ENCODE measurements at places on chromosomes 12 and 14. TPM values are rescaled to one million over a fixed set of nuclear protein-coding genes. Genes with fewer than 3 reads are reported as not detected.
A peak's percentile ranks its signal among the peaks of the same experiment; 100 is the strongest.

GRCh38 chr14:58479975-58480374 lies 52.5 kb downstream of the KIAA0586 start:
- H3K27ac ChIP-seq, result no peak overlapping the region
- no peak for DNase-seq
- H3K4me3 ChIP-seq, result no peak overlapping the region
- peaks cover 50% of the 10 kb centered on the region for H3K36me3 ChIP-seq
- H3K27me3 ChIP-seq, result no peaks in the 10 kb centered on the region

DNA sequence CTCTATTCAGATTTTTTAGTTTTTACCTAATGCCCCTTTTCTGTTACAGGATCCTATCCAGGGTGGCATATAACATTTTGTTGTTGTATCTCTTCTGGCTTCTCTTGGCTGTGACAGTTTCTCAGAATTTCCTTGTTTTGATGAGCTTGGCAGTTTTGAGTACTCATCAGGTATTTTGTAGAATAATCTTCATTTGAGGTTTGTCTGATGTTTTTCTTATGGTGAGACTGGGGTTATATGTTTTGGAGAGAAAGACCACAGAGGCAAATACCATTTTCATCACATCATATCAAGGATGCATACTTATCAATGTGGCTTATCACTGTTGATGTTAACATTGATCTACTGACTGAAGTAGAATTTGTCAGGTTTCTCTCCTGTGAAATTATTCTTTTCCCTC lies 14.0 kb upstream of the LYZ start:
- H3K27me3 ChIP-seq, result no peaks in the 10 kb centered on the region
- no peaks in the 10 kb centered on the region for H3K36me3 ChIP-seq
- no peak overlapping the region for H3K27ac ChIP-seq
- no peak overlapping the region for H3K4me3 ChIP-seq
- DNase-seq, result no peak
- H3K4me1 ChIP-seq, result no peaks in the 10 kb centered on the region

DNA sequence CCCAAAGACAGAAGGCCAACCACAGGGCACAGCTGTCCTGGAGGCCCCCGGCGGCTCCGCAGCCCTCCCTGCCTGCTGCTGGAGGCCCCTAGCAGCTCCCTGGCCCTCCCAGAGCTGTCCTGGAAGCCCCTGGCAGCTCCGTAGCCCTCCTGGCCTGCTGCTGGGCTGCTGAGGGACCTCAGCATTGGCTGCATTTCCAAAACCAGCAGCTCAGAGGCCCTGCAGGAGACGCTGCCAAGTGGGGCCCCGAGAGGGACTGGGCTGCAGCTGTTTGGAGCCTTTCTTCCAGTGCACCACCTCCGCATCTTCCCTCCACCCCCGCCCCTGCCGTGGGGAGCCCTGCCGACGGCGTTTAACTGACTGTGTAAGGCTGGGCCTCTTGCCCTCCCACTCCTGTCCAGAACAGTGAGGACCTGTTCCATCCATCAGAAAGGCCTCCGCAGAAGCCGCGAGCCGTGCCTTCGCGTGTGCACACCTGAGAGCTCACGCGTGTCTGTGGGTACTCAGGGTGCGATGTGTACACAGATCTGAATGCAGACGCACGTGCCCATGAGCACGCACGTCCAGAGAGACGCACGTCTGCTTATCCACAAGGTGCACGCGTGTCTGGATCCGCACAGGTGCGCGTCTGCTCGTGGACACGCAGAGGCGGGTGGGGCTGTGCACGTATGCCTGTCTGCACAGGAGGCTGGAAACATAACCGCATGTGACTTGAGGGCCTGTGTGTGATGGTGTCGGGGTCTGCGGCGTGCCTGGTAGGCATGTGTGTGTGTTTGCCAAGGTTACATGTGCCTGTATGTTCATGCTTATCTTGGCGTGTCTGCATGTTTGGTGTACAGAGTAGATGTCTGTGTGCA lies 57.0 kb upstream of the FBRSL1 start:
- no peak overlapping the region for H3K27ac ChIP-seq
- no peak overlapping the region for H3K4me3 ChIP-seq
- peak; percentile 71 for DNase-seq

GRCh38 chr14:79871136-79871535 lies 340.2 kb downstream of the DIO2 start:
- H3K27me3 ChIP-seq, result no peaks in the 10 kb centered on the region
- no peaks in the 10 kb centered on the region for H3K4me1 ChIP-seq
- H3K36me3 ChIP-seq, result no peaks in the 10 kb centered on the region
- DNase-seq, result no peak
- H3K27ac ChIP-seq, result no peak overlapping the region

DNA sequence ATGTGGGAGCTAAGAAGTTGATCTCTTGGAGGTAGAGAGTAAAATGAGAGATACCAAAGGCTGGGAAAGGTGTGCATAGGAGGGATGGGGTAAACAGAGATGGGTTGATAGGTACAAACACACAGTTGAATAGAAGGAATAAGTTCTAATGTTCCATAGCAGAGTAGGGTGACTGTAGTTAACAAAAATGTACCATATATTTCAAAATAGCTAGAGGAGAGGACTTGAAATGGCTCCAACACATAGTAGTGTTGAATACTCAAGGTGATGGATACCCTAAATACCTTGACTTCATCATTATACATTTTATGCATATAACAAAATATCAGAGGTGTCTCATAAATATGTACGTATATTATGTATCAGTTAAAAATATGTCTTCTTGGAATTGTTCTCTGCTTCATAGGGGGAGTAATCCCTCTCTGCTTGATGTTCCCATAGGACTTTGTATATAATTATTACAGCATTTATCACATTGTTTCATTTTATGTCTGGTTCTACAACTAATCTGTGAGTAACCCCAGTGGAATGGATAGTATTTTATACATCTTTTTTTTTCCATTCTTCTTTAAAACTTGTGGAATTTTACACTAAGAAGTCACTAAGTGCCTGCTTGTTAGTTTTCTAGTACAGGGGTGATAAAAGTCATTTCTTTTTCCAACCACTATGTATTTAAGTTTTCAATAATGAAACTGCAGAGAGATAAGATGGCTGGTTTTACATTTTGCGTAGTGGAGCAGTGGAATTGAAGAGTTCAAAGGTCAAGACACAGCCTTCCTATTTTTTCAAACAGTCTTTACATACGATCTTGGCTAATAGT lies 1940.0 kb upstream of the SEL1L start:
- DNase-seq, result no peak
- no peak overlapping the region for H3K4me3 ChIP-seq
- H3K4me1 ChIP-seq, result no peaks in the 10 kb centered on the region
- no peaks in the 10 kb centered on the region for H3K27me3 ChIP-seq

DNA sequence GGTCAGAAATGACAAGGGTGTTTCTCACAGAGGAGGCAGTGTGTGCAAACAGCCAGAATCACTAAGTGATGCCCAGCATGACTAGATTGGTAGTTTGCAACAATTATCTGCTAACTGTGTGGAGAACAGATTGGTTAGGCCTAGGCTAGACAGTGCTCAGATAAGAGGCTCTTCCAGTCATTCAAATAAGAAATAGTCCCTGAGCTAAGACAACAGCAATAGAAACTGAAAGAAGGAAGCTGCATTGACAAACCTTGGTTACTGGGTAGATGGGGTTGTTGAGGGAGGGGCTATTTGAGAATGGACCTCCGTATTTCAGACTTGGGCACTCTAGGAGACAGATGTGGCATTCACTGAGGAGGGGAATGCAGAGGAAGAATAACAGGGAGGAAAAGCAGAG lies 255.0 kb upstream of the NPAS3 start:
- no peak overlapping the region for H3K27ac ChIP-seq
- H3K36me3 ChIP-seq, result no peaks in the 10 kb centered on the region
- H3K27me3 ChIP-seq, result no peaks in the 10 kb centered on the region
- H3K4me1 ChIP-seq, result no peaks in the 10 kb centered on the region
- H3K4me3 ChIP-seq, result no peak overlapping the region

DNA sequence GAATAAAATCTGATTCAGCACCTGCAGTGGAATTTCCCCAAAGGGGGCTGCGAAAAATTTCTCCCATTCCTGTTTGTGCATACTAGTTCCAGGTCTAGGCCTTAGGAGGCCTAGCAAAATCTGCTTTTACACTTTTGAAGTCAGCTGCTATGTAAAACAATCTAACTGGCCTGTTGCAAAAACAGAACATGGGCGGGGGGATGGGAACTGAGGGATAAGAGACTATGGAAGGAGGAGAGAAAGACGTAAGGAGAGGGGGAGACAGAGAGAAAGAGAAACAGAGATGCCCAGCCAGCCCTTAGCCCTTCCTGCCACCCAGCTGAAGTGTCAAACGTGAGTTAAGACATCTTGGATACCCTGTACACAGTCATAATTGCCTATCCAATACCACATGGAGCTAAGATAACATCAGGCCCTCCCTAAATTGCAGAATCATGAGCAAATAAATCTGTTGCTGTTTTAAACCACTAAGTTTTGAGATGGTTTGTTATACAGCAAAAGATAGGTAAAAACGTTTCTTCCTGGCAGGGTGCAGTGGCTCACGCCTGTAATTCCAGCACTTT lies 45.6 kb downstream of the SPTLC2 start:
- H3K4me3 ChIP-seq, result no peak overlapping the region
- H3K27ac ChIP-seq, result no peak overlapping the region
- H3K36me3 ChIP-seq, result peaks cover 55% of the 10 kb centered on the region
- H3K4me1 ChIP-seq, result peaks cover 11% of the 10 kb centered on the region

DNA sequence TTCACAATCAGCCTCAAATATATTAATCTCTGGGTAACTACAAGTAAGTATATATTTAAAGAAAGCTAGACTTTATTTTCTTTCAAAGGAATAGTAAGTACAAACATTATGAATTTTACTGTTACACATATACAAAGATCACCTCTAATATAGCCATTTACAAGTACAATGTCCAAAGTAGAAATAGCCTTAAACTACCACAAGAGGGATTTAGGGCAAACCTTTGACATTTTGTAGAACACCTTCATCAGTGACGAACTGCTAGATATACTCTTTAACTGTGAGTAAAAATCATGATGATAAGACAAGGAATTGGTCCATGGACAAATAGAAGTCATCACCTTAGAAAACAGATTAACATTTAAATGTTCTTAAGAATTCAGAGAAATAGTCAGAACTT lies 69.8 kb downstream of the CNTN1 start:
- no peaks in the 10 kb centered on the region for H3K4me1 ChIP-seq
- no peak overlapping the region for H3K4me3 ChIP-seq
- H3K27ac ChIP-seq, result no peak overlapping the region
- DNase-seq, result no peak
- H3K36me3 ChIP-seq, result no peaks in the 10 kb centered on the region

- H3K36me3 ChIP-seq, result no peaks in the 10 kb centered on the region
- no peak for DNase-seq
- no peak overlapping the region for H3K4me3 ChIP-seq
Observed at GRCh38 chr14:34256223-34256622, 205.8 kb downstream of the SPTSSA start.

DNA sequence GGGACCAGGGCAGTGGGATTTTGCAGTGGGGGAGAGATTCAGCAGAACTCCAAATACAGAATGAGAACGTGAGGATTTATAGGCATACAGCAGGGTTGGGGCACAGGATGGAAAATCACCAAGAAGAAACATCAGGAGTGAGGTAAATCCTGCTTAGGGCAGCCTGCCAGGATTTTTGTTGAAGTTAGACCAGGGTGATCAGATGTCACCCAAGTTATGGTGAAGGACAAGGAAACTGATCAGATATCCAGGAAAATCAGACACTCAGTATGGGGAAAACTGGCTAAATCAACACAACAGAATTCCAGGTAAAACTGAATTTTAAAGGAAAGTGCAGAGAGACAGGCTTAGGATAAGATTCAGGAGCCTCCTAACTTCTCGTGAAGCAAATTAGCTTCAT lies 682.4 kb downstream of the TMEM121 start:
- H3K4me3 ChIP-seq, result no peak overlapping the region
- no peak for DNase-seq
- H3K4me1 ChIP-seq, result no peaks in the 10 kb centered on the region
- H3K27me3 ChIP-seq, result no peaks in the 10 kb centered on the region
- no peak overlapping the region for H3K27ac ChIP-seq
- H3K36me3 ChIP-seq, result no peaks in the 10 kb centered on the region

GRCh38 chr12:27754795-27755194 lies 25.2 kb upstream of the KLHL42 start:
- no peaks in the 10 kb centered on the region for H3K4me1 ChIP-seq
- no peak overlapping the region for H3K4me3 ChIP-seq
- no peak for DNase-seq
- H3K27ac ChIP-seq, result no peak overlapping the region
- no peaks in the 10 kb centered on the region for H3K27me3 ChIP-seq

DNA sequence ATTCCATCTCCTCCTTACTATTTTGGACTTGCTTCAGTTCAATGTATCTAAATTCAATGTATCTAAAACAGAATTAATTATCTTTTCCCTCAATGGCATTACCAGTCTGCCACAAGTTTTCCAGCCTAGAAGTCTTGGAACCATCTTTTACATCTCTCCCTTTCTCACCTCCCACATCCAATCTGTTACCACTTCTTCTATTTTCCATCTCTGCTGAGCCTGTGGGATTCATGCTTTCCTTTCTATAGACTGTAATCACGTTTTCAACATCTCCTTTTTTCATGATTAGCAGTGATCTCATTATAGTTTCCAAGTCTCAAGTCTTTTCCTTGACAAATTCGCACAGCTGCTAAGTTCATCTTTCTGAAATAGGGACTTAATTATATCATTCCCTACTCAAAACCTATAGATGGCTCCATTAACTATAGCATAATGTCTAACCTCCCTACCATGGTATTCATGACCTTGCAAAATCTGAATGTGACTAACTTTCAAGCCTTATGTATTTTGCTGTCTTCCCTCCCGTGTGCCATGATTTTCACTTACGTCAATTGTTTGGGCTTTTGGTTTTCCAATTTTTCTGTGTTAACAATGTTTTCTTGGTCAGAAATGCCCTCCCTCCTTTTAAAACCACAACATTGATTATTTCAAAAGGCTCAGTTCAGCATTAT lies 20.5 kb upstream of the PTPRB start:
- H3K27ac ChIP-seq, result no peak overlapping the region
- DNase-seq, result no peak

- H3K4me3 ChIP-seq, result peak overlapping the region; percentile 80
- peak; percentile 39 for DNase-seq
- H3K36me3 ChIP-seq, result no peaks in the 10 kb centered on the region
- H3K27ac ChIP-seq, result peak overlapping the region; percentile 85
- H3K27me3 ChIP-seq, result no peaks in the 10 kb centered on the region
- H3K4me1 ChIP-seq, result peaks cover 44% of the 10 kb centered on the region
Observed at GRCh38 chr14:105019861-105020814, 745 bp downstream of the CDCA4 start.

DNA sequence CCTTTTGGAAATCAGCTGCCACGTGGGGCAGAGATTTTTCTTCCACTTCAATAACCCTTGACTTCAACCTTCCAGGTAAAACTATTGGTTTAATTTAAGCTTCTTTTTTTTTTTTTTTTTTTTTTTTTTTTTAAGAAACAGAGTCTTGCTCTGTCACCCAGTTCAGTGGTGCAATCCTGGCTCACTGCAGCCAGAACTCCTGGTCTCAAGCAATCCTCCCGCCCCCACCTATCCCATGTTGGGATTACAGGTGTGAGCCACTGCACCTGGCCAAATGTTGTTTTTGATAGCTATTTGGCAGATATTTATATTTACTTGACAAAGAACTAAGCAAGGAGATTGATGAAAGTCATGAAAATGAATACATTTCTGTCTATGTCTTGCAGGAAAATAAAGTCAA lies 65.1 kb downstream of the SINHCAF start:
- no peak overlapping the region for H3K27ac ChIP-seq
- no peaks in the 10 kb centered on the region for H3K4me1 ChIP-seq
- no peaks in the 10 kb centered on the region for H3K27me3 ChIP-seq

- no peak for DNase-seq
- no peaks in the 10 kb centered on the region for H3K4me1 ChIP-seq
- no peak overlapping the region for H3K27ac ChIP-seq
- no peaks in the 10 kb centered on the region for H3K36me3 ChIP-seq
- H3K27me3 ChIP-seq, result no peaks in the 10 kb centered on the region
Observed at GRCh38 chr14:101193845-101194372, 290.4 kb upstream of the RTL1 start.

Gene SLC6A12
- total RNA-seq, result 3.4 TPM

Gene PPP1R36
- 2.1 TPM for total RNA-seq

Gene EXOC3L4
- total RNA-seq, result 3.0 TPM

Gene ZC3H10
- 8.7 TPM for total RNA-seq

Gene LAG3
- total RNA-seq, result 2.4 TPM
